ENCODE measurements at places on chromosomes 5 and 9. TPM values are rescaled to one million over a fixed set of nuclear protein-coding genes. Genes with fewer than 3 reads are reported as not detected.

DNA sequence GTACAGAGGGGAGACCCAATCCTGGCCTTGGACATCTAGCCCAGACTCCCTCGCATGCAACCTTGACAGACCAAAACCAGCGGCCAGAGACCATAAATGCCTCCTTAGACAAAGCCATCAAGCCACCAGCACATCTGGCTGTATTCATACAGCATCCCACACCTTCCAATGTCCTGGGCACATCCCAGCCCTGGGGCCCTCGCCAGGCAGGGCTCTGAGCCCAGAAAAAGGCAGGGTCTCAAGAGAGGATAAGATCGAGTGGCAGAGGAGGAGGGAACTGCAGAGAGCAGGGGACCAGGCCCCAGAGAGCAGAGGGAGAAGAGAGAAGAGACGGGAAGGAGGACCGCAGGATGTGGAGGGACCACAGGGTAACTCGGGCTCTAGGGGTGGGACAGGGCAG, 45.4 kb downstream of the CAMK2A start:
- DNase-seq, result no peak

The SPARC gene
- 14,419 TPM for polyA plus RNA-seq

The TICAM2 gene
- 1.2 TPM for polyA plus RNA-seq

The NTNG2 gene
- 0.44 TPM for polyA plus RNA-seq

The PAPPA gene
- polyA plus RNA-seq, result 39.9 TPM

- DNase-seq, result no peak
Observed at GRCh38 chr5:155753943-155754581, 572.9 kb upstream of the SGCD start.

DNA sequence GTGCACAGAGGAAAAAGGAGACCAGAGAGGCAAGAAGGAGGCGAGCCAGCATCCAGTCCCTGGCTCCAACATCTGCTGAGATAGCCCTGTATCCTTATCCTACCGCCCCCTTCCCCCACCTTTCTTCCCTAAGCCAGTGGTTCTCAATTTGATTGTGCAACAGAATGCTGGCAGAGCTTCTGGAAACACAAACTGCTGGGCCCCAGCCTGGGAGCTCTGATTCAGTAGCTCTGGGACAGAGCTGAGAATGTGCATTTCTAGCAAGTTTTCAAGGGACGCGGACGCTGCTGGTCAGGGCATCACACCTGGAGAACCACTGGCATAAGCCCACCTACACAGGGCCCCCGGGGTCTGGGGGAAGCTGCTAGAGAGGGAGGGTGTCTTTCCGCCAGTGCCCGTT, 21.1 kb downstream of the AK8 start:
- DNase-seq, result no peak

DNA sequence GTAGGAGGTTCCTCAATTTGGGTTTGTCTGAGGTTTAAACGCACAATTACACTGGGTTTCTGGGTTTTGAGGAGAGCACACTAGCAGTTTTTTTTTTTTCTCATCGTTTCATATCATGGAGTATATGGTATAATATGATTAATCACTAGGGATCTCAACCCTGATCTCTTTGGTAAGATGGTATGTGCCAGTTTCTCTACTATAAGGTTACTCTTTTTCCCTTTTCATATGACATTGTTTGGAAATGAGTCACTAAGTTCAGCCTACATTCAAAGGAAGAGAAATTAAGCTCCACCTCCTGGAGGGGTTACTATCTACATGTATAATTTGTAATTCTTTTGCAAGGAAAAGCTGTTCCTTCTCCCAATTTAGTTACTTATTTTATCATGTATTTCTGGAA, 35.2 kb downstream of the MTRR start:
- no peak for DNase-seq

GRCh38 chr9:130453487-130453886, 8.7 kb downstream of the ASS1 start:
- no peak for DNase-seq

The ZNF879 gene
- polyA plus RNA-seq, result 2.1 TPM

- peak; percentile 50 for DNase-seq
Observed at GRCh38 chr5:128538250-128539037, 399 bp upstream of the FBN2 start.

DNA sequence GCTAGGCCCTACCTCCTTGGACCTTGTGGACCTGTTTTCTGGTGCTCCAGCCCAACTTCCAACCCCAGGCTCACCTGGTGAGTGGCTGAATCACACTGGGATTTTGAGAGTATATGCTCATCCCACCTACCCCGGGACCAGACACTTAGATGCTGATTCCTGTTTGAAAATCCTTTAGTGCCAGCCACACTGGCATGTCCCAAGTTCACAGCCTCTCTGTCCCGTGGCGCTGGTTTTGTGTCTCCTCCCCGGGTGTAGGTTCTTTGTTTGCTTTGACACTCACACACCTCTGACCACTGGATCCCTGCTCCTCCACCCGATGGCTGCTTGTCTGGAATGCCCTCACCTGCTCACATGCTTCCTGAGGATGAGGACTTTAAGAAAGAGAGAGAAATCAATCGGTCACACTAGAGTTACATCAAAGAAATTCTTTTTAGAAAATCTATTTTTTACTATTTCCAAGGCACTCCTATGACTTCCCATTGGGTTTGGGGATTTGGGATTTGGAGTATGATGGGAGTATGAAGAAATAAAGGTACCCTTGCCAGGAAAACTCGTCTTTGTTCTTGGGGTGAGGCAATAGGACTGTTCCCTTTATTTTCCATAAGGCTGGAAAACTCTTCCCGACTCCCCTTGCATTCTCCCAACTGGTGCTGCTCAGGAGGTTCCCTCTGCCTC, 7.3 kb upstream of the SLC25A48 start:
- DNase-seq, result no peak

The SLC34A3 gene
- not detected for polyA plus RNA-seq

GRCh38 chr9:137293094-137293481, 9.0 kb downstream of the NRARP start:
- DNase-seq, result no peak

- no peak for DNase-seq
Observed at GRCh38 chr9:21294364-21294774, 10.7 kb downstream of the IFNA5 start.

DNA sequence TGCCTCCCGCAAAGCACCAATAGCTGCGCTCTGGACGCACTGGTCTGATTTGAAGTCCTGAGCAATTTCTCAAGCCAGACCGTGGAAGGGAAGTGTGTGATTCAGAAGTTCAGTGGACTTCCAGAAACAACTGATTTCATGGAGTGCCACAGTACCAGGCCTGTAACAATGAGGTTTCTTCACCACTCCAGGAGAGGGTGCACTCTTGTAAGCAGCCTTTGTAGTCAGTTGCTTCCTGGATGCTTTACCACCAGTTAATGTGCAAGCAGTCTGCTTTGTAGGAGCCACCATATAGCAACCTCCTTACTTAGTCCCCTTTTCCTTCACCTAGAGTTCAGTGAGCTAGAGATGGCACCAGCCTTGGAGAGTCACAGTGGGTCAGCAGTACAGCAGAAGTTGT, 12.3 kb downstream of the CAAP1 start:
- no peak for DNase-seq

GRCh38 chr9:114888607-114889006, 41.8 kb downstream of the TNFSF8 start:
- DNase-seq, result no peak

The PIP5KL1 gene
- polyA plus RNA-seq, result 1.9 TPM

- DNase-seq, result no peak
Observed at GRCh38 chr5:160452036-160452435, 30.4 kb downstream of the PTTG1 start.

- peak; percentile 31 for DNase-seq
Observed at GRCh38 chr5:132293066-132293991, 865 bp upstream of the SLC22A4 start.

The CCDC192 gene
- not detected for polyA plus RNA-seq

DNA sequence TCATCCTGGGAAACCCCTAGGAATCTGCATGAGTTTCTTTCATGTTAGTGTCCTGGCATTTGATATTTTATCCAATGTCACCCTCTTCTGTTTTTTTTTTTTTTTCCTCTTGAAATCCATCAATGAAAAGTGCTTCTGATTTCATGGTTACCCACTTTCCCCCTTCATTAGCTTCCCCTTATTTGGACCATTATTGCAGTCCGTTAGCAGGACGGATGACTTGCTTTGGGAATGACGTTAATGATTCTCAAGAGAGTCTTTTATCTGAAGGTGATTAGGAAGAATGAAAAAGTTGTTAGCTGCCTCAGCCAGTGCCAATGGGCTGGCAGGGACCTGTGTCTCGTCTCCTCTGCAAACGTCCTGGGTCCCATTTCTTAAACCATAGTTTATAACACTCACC, 134.7 kb downstream of the SEMA6A start:
- DNase-seq, result no peak

The PCDHB4 gene
- 0.02 TPM for polyA plus RNA-seq

The GPR151 gene
- polyA plus RNA-seq, result not detected

DNA sequence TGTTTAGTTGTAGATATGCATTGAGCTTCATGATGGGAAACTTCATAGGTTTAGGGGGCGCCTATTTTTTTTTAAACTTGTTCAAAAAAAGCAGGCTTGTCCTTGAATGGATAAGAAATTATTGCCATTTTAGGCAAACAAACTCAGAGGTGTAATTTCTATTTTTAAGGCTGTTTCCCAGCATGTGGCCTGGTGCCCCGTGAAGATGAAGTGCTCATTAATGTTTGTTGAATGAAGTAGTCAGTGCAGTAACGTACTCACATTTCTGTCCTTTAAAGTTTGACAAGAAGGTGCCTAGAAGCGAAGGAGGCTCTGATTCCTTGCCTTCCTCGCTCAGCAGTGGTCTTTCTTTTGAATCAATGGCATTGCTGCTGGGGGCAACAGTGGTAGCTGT, 54.3 kb downstream of the ZNF618 start:
- no peak for DNase-seq

- no peak for DNase-seq
Observed at GRCh38 chr5:132371603-132371994, 2.1 kb downstream of the SLC22A5 start.

DNA sequence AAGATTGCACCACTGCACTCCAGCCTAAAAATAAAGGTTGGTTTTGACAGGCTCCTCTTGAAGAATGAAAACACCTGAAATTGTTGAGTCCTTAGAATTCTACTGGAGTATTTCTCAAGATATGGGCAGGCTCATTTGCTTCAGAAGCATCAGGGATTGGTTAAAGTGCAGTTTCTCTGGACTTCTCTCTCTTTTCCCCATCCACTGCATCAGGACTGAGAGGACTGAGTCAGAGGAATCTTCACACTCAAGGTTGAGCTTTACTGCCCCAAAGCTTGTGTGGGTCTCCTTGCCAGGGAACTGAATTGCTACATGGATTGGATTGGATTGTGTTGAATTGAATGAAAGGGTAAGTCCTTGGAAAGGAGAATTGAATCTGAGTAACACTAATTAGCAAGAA, 7.5 kb upstream of the CCDC69 start:
- no peak for DNase-seq

DNA sequence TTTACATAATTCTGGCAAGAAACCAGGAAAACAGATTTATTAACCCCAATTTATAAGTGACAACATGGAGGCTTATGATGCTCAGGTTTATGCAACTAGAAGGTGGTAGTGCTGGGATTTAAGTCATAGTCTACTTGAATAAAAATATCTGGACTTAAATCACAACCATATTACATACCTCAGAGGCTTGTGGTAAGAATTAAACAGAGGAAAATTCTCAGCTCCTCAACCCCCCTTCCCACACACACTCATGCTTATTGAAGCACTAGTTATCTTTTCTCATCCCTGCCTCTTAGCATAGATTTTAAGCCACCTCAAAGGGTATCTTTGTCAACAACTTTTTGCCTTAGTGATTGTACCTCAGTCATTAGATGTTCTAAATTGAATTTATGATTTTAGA, 731.0 kb downstream of the PRELID2 start:
- DNase-seq, result peak; percentile 16

- no peak for DNase-seq
Observed at GRCh38 chr5:41508696-41509398, 1.6 kb downstream of the PLCXD3 start.

DNA sequence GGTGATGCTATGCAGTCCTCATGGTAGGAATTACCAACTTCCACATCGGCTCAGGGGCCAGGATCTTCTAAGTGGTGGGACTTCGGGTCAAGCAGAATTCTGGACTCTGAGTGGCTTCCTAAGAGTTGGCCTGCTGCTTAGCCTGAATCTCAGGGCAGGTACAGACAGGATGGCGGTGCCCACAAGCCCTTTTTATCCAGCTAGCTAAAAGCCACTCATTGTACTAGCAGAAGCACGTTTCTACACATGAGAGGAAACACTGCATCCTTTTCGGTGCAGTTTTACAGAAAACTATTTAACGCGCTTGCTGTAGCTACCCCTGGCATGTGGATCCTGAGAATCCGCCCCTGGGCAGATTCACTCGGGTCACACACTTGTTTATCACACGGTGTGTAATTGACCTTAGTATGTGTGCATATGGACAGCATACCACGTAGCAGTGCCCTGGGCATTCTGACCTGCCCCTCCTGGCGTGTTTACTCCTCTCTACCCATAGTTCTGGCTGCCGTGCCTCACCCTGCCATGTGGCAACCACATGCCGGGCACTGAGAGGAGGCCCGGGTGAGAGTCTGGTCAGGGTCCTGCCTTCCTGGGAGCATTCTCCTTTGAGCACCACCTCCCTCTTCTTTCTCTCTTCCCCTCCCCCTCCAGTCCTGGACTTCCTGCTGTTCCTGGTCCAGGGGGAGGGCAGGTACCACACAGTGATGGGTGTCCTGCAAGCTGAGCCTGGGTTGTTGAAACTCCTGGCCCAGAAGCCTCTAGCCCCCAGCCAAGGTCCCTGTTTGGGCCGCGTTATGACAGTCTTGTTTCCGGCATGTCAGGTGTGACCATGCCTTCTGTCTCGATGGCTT, 65.9 kb downstream of the DAB2IP start:
- no peak for DNase-seq

- DNase-seq, result no peak
Observed at GRCh38 chr9:69554945-69555344, 117.2 kb downstream of the APBA1 start.

The FGD3 gene
- not detected for polyA plus RNA-seq

GRCh38 chr5:130324953-130325671, 420.8 kb downstream of the CHSY3 start:
- DNase-seq, result no peak

GRCh38 chr9:90872835-90873294, 71.2 kb downstream of the SYK start:
- DNase-seq, result no peak

The C9 gene
- not detected for polyA plus RNA-seq

The TUSC1 gene
- polyA plus RNA-seq, result 4.6 TPM

- DNase-seq, result no peak
Observed at GRCh38 chr9:136202454-136203407, 2.2 kb downstream of the LHX3 start.

- no peak for DNase-seq
Observed at GRCh38 chr5:54159893-54160195, 150.5 kb downstream of the ARL15 start.
